Stimulated activated CD8-positive, alpha-beta memory T cell treated with anti-CD3 and anti-CD28 coated beads, Interleukin-12 subunit alpha, Interleukin-12 subunit beta, amount 100 ng/mL, for 1 hour (primary cell): ENCODE measurements at places on chromosomes 11 and 22.

GRCh38 chr22:31179345-31179744 lies 19.4 kb downstream of the RNF185 start:
- no peak for DNase-seq

- DNase-seq = no peak
Observed at GRCh38 chr11:74550991-74551753, 41.2 kb upstream of the POLD3 start.

- no peak for DNase-seq
Observed at GRCh38 chr11:130180491-130180890, 20.9 kb downstream of the ST14 start.

GRCh38 chr11:44282620-44283019 lies 27.3 kb downstream of the ALX4 start:
- no peak for DNase-seq

DNA sequence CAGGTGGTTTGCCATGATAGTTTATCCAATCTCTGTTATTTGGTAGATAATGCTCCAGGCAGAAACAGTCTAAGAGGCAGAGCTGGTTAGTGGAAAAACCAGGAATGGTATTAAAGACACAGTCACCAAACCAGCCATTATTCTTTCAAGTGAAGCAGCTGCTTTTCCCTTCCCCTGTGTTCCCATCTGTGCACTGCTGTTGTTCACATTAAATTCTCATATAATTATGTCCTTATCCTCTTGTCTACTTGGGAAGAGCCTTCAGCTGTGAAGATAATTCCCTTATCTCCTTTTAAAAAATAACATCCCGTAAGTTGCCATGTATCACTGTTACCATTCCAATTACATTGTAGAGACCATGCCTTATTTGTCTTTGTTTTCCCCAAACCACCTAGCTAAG lies 5.2 kb upstream of the TBCEL start:
- no peak for DNase-seq

DNA sequence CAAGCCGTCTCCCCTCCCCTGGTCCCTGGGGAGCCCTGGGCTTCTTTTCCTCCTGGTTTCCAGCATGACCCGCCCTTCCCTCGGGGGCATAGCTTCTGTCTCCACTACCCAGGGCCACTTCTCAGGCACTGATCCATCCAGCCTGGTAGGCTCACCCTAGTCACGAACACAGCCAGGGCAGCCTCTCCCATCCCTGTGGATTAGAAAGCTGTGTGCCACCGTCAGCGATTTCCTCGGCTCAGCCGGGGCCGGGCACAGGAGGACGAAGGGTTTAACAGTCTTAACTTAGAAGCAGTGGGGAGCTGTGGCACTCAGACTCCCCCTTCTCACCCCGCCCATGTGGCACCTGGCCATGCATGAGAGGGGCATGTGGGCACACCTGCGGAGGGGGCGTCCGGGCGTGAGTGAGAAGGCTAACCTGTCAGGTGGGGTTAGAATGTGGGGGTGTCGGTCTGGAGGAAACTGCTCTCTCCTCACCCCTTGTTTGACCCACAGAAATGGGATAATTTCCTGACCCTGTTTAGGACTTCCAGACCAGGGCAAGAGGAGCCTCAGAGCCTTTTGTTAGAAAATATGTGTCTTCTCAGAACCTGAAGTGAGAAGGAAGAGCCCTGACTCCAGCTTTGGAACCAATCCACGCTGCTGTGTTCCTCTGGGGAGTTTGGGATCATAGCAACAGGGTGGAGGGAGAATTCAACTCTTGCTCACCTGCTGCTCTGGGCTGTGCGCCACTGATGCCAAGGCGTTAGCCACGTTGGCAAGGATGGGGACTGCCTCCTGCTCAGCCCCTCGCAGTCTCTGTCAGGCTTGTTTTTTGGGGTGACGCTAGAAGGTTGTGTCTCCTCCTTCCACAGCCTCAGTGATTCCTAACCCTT lies 14.6 kb downstream of the GLB1L2 start:
- no peak for DNase-seq

DNA sequence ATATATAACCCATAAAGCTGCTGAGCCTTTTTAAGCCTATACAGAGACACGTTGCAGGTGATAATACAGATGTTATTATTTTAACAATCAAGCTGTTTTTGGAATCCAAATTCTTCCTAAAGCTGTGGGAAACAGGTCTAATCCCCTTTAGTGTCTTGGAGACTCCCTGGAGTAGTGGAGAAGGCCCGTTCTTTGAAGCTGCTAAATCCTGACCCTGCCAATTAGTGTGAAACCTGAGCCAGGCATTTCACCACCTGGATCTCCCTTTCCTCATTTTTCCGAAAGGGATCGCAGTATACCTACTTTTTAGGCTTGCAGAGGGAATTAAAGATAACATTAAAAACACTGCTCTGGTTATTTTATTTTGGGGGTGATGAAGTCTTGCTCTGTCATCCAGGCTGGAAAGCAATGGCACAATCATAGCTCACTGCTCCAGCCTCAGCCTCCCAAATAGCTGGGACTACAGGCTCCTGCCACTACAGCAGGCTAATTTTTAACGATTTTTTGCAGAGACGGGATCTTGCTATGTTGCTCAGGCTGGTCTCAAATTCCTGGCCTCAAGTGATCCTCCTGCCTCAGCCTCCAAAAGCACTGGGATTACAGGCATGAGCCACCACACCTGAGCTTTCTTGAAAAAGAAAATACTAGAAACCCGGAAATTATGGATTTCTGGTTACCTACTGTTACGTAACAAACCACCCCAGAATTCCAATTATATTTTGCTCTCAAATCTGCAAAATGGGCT lies 1.7 kb upstream of the EIF4ENIF1 start:
- DNase-seq = no peak

DNA sequence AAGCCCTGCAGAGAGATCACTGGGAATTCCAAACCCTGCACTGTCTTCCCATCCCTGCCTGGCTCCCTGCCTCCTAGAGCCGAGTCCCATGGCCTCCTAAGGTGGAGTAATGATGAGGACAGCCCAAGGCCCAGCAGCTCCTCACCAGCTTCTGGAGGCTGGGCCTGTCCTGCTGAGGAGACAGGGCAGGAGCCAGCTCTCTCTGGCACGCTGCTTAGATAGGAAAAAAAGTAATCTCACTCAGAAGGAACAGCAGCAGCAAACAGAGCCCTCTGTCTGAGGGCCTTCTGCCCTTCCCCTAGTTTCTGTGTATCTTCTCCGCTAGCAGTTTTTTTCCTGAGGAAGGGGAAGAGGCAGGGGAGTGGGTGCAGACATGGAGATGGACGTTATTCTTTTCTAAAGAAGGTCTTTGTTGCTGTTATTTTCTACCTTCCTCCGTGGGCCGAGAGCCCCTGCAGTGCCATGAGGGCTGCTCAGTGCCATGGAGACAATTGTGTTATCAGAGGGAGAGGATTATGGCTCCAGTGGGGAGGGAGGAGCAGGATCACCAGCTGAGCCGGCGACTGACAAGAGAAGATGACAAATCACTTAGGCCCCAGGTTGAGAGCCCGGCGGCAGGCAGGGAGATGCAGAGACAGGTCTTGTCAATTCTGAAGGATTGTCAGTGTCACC lies 315.3 kb downstream of the BUD13 start:
- DNase-seq = no peak

GRCh38 chr22:37282385-37282677 lies at the start of gene CYTH4:
Gene CYTH4, plus strand, starts transcription at chr22:37282508. Its CDS starts 62 bp downstream, at chr22:37282570.
- DNase-seq = peak; percentile 70

GRCh38 chr22:27697888-27698287 lies 103.7 kb downstream of the MN1 start:
- no peak for DNase-seq

GRCh38 chr22:29204455-29205183 lies 1.1 kb upstream of the EMID1 start:
- DNase-seq = no peak

DNA sequence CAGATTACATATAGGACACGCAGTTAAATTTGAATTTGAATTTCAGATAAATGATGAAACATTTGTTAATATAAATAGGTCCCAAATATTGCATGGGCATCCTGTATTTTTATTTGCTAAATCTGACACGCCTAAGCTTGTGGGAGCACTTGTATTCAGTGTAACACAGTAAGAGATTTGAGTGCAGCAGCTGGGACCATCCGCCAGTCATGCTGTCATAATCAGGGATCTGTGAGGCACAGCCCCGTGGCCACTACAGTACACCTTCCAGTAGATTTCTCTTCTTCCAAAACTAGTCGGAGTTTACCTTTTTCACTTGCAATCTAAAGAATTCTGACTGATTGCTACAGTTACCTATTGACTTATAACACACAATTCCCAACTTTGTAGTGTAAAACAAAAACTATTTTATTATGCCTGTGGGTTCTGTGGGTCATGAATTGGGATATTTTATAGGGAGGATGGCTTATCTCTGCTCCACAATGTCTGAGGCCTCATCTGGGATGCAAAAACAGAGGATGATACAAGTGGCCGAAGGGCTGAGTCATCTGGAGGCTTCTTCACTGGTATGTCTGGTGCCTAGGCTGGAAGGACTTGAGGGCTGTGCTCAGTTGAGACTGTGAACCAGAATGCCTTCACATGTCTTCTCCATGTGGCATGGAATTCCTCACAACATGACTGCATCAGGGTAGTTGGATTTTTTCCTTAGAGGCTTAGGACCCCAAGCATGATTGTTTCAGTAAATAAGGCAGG lies 74.1 kb downstream of the PRSS23 start:
- DNase-seq = no peak

GRCh38 chr22:31124811-31125465 lies 2.2 kb downstream of the INPP5J start:
- DNase-seq = no peak

DNA sequence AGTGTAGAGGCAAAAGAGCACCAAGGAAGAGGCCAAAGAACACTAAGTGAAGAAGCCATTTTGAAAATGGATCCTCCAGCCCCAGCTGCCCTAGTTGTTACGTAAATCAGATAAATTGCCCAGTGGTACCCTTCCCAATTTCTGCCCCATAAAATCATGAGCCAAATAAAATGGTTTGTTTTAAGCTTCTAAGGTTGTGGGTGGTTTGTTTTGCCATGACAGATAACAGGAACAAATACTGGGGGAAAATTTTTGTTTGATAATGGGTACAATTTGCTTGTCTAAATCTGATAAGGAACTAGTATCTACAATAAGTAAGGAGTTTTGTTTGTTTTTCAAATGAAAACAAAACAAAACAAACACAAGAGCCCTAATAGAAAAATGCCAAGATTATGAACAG lies 30.6 kb upstream of the HSD17B12 start:
- DNase-seq = no peak

- no peak for DNase-seq
Observed at GRCh38 chr22:43153899-43154298, 2.5 kb downstream of the TSPO start.

DNA sequence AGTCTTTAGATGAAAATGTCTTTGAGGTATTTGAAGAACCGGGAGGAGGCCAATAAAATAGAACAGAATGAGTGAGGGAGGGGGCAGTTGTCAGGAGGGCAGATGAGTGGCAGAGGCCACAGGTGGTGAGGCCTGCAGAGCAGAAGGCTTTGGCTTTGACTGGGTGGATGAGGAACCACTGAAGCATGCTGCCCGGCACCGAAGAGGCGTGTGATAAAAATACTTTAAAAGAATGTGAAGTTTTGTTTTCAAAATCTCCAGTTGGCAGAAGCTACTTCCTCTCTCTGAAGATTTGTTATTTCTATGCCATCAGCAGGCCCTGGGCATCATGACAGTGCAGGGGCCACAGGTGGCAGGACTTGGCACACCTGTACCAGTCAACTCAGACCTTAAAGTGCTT lies 6.3 kb downstream of the MS4A12 start:
- DNase-seq = no peak

DNA sequence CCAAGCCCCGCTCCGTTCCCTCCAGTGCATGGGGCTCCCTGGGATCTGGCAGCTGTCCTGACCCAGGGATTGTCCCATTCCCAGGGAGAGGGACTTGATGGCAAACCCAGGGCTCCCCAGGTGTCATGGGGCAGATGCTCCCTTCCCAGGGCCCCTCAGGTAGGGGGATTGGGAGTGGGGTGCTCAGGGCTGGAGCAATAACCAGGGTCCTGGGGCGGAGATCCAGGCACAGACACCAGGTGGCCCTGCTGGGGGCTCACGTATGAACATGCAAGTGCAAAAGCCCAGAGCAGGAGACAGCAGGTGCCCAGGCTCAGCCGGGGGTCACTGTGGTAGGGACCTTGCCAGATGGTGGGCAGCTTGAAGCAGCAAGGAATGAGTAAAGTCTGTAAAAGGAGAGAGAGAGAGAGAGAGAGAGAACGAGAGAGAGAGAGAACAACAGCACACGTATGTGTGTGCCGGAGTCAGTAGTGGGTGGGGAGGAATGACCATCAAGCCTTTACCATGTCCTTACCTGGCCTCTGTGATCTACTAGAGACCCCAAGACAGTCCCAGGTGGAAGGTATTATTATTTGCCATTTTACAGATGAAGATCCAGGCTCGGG lies 19.3 kb upstream of the MPPED1 start:
- no peak for DNase-seq

DNA sequence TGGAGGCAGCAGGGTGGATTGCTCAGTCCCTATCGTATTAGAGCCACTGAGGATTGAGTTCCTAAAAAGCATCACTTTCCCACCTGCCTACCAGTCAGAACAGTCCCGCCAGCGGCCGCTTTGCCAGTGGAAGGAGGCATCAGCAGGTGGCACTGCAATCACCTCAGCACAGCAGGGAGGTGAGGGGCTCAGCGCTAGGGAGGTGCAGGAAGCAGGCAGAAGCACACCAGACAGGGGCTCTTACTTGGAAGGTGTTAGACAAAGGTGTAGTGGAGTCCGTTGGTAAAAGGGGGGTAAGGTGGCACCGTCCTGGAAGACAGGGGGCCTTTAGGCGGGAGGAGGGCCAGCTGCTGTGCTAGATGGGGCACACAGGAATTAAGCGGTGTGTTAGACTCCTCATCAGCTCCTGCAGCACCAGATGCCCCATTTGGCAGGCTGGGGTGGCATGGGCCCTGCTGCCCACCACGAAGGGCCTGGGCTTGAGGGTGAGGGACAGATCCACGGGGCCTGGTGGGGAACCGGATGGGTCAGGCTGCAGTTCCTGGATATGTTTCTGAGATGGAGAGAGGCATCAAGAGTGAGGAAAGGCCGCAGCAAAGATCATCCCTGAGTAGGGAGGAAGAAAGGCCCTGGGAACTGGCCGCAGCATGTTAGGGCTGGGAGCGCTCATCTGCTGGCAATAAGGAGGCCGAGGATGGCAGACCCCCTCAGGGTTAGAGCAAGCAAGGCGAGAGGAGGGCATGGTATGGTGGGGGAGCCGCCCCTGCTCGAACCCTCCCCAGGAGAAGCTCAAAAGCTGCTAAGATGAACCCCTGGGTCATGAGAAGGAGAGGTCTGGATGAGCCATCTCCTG lies 42.5 kb downstream of the C11orf58 start:
- DNase-seq = no peak

- no peak for DNase-seq
Observed at GRCh38 chr22:25883482-25884033, 141.6 kb downstream of the MYO18B start.

DNA sequence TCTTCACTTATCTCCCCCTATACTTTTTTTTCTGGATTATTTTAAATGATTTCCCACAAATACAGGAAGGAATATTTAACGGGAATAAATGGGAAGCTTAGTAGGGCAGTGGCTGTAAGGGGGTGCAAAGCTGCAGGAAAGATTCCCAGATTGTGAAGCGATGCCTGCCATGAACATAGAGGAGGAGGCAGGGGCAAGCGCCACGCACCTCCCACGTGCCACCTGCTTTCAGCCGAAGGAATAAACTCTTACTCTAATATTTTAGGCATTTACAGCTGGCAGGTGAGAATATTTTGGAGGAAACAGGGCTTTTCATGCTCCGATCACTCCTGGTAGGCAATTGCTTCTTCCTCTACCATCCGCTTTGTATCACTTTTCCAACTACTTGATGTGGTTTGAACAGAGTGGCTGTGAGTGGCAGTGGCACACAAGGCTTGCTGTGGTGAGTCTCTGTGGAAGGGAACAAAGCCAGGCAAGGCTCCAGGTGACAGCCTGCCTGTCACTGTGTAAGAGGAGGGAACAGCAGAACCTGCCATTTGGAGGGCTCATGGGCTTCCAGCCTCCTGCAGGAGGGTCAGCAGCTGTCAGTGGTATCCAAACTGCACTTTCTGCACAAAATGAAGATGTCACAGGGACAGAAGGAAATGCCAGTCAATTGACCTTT lies 54.5 kb upstream of the PLET1 start:
- DNase-seq = no peak
